ENCODE measurements at places on chromosomes 3 and 15.

DNA sequence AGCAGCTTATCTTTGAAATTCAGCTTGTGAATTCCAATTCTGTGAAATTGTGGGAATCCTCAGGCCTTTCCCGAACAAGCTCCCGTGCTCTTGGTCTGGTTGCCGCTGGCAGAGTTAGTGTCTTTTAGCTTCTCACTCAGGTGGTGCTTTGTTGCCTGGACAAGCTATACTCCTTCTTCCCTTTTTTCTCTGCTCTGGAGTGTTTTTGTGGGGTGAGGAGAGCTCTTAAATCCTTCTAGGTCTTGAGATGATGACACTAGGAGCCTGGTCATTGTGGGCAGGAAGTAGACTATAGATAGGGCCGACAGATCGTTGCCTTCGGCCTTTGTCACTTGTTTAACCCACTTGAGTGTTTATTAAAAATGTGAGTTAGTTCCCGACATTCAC, 93.8 kb downstream of the SLCO3A1 start:
- no peak for DNase-seq

GRCh38 chr3:14885307-14885706, 62.1 kb upstream of the NR2C2 start:
- DNase-seq: no peak

- DNase-seq: no peak
Measured at GRCh38 chr3:127289706-127290575, 2.1 kb upstream of the PRR20G start.

DNA sequence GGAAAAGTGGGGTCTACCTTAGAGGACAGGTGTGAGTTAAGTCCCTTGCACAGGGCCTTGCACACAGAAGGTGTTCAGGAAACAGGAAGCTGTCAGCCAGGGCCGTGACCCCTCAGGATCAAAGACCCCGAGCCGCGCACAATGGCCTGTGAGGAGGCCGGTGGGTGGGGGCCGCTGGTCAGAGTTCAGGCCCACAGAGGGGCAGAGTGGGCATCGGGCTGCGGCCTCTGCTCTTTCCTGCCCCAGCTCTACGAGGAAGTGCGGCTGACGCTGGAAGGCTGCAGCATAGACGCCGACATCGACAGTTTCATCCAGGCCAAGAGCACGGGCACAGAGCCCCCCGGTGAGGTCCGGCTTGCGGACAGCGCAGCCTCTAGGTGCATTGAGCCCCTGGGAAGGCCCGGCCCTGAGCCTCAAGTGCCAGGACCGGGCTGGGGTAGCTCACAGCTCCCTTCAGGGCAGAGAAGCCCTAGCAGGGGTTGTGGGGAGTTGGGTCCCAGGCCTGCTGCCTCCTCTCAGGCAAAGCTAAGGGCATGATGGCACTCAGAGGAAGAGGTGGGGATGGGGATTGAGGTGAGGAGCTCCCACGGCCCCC, 37.2 kb downstream of the PSTPIP1 start:
- DNase-seq: no peak

DNA sequence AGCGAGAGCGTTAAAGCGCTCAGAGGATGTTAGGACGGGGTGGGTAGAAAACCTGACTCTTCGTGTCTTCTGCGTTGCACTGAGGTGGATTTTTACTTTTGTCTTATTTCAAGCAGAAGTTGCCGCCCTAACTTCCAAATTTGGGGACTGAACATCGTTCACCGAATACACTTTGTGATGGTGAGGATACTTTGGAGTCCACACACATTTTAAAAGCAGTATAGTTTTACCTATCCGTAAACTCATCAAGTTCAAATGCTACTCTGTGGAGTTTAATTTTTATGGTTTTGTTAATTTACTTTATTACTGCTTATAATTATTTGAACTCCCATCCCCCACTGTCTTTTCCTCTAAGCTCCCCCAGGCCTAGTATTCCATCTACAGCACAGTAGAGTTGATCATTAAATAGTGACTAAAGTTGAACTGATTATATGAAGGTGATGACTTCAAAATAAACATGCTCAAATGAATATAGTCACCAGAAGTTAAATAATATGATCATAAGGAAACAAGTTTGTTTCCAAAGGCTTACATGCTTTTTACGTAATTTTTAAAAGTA, 617 bp upstream of the EOGT start:
- no peak for DNase-seq

All from WERI-Rb-1 (cell line).